ENCODE measurements at places on chromosomes 2 and 18.

GRCh38 chr2:197307933-197308521, 2.6 kb downstream of the ANKRD44 start:
- no peak for DNase-seq

GRCh38 chr2:14583802-14584201, 48.7 kb upstream of the LRATD1 start:
- no peak for DNase-seq

GRCh38 chr18:10377956-10378355, 76.5 kb upstream of the APCDD1 start:
- peak; percentile 68 for DNase-seq

- no peak for DNase-seq
These were observed 79.3 kb upstream of the GLI2 start for GRCh38 chr2:120656273-120656950.

GRCh38 chr18:48721312-48721711, 182.5 kb downstream of the CTIF start:
- DNase-seq, result no peak

DNA sequence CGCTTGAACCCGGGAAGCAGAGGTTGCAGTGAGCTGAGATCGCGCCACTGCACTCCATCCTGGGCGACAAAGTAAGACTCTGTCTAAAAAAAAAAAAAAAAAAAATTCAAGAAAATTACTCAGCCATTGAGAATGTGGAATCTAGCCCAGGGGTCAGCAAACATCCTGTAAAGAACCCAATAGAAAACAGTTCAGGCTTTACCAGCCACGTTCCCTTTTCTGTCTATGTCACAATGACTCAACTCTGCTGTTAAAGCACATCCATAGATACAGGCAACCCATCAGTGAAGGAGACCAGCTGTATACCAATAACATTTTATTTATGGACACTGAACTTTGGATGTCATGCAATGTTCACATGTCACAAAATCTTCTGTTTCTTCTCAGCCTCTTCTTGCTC, 435.6 kb upstream of the GYPC start:
- DNase-seq, result no peak

Data from fibroblast of skin of left biceps (primary cell).